ENCODE measurements at places on chromosomes 2 and 18. TPM values are rescaled to one million over a fixed set of nuclear protein-coding genes. Genes with fewer than 3 reads are reported as not detected.
A peak's percentile ranks its signal among the peaks of the same experiment; 100 is the strongest.

- H3K4me1 ChIP-seq = no peaks in the 10 kb centered on the region
- DNase-seq = no peak
- no peak overlapping the region for H3K4me3 ChIP-seq
- no peaks in the 10 kb centered on the region for H3K27me3 ChIP-seq
- no peak overlapping the region for H3K27ac ChIP-seq
Measured at GRCh38 chr2:176774766-176775451, 437.7 kb upstream of the HNRNPA3 start.

DNA sequence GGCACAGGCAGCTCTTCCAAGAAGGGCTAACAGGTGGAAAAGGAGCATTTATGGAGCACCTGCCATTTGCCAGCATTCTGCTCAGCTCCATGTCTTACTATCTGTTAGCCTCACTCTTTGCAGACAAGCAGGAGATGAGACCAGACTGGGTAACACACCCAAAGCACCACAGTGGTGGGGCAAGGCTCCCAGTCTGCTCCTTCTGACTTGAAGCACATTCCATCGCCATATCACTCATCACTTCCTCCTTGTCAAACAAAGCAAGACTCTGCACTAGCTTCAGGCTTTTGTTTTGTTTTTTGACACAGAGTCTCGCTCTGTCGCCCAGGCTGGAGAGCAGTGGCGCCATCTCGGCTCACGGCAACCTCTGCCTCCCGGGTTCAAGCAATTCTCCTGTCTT lies 182.8 kb downstream of the MGAT5 start:
- H3K36me3 ChIP-seq = peaks cover 20% of the 10 kb centered on the region
- no peak overlapping the region for H3K27ac ChIP-seq
- no peaks in the 10 kb centered on the region for H3K27me3 ChIP-seq

GRCh38 chr2:43219383-43220228 lies 6.8 kb downstream of the ZFP36L2 start:
- H3K4me3 ChIP-seq = peak overlapping the region; percentile 80
- DNase-seq = peak; percentile 98
- H3K36me3 ChIP-seq = peaks cover 8% of the 10 kb centered on the region
- H3K27me3 ChIP-seq = no peaks in the 10 kb centered on the region
- peaks cover 71% of the 10 kb centered on the region for H3K4me1 ChIP-seq

DNA sequence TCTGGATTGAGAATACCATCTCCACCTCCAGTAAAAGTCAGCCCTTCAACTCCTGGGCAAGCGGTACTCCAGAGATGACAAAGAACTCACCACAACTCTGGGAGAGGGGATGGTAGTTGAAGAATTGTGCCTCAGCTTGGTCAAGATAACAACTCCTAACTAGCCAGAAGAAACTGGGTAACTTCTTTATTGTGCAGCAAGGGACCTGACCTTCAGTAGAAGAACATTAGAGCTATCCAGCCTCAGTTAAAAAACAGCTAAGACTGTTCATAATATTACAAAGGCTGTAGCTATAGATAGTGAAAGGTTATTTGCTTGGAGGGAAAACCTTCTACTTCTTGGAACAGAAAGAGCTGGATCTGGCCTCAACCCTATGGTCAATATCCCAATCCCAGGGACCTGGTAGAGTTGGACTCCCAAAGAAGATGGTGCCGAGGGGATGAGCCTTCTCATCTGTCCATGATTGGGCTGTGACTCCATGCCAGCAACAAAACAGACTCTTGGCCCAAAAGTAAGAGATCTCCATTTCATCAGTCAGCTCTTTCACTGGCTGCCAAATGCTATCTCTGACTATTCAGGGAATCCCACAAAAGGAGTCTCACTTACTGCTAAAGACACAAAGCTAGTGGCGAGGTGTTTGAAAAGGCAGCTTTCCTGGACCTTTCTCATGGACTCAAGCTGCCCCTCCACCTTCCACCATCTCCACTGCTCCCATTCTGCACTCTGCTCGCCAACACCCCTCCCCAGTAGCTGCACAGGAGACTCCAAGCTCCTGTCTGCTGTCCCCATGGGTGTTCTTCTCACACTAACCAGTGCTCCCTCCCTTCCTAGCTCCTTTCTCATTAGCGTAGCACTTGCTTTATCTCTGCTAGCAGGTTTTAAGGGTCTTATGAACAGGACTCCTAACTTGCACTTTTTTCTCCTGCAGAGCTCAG lies 145.8 kb downstream of the CAPN13 start:
- peaks cover 8% of the 10 kb centered on the region for H3K4me1 ChIP-seq
- no peaks in the 10 kb centered on the region for H3K36me3 ChIP-seq
- DNase-seq = peak; percentile 72
- no peak overlapping the region for H3K4me3 ChIP-seq
- no peak overlapping the region for H3K27ac ChIP-seq
- H3K27me3 ChIP-seq = no peaks in the 10 kb centered on the region

Gene PDE11A
- total RNA-seq = 0.58 TPM

Gene CHRNG
- total RNA-seq = not detected

DNA sequence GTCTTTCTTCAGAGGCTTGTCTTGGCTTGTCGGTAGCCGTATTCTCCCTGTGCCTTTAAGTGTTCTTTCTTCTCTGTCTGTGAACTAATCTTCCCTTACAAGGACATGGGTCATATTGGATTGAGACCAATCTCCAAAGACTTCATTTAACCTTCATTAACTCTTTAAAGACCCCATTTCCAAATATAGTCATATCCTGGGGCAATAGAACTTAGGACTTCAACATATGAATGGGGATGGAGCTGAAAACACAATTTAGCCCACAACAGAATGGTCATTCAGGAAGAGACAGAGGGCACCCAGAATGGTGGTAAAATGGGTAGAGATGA lies 82.1 kb upstream of the TANK start:
- H3K4me1 ChIP-seq = peaks cover 12% of the 10 kb centered on the region
- DNase-seq = no peak
- H3K27me3 ChIP-seq = no peaks in the 10 kb centered on the region
- no peak overlapping the region for H3K27ac ChIP-seq
